ENCODE measurements at places on chromosomes 1 and 21. TPM values are rescaled to one million over a fixed set of nuclear protein-coding genes. Genes with fewer than 3 reads are reported as not detected.

DNA sequence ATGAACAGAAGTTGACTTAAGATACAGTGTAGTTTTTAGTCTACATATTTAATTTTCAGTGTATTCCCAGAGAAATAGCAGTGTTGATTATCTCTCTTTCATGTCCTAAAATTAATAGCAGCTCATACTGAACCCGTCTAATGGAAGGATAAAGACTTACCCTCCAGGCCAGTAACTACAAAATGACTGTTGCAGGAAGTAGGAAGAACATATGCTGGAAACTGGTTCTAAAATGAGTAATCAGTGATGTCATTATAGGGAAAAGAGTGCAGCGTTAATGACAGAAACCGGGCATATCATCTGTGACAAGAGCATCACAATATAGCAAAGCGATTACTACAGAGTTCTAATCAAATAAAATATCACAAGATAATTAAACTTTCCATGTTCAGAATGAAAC, 385.5 kb downstream of the SMYD3 start:
- no peak for DNase-seq

DNA sequence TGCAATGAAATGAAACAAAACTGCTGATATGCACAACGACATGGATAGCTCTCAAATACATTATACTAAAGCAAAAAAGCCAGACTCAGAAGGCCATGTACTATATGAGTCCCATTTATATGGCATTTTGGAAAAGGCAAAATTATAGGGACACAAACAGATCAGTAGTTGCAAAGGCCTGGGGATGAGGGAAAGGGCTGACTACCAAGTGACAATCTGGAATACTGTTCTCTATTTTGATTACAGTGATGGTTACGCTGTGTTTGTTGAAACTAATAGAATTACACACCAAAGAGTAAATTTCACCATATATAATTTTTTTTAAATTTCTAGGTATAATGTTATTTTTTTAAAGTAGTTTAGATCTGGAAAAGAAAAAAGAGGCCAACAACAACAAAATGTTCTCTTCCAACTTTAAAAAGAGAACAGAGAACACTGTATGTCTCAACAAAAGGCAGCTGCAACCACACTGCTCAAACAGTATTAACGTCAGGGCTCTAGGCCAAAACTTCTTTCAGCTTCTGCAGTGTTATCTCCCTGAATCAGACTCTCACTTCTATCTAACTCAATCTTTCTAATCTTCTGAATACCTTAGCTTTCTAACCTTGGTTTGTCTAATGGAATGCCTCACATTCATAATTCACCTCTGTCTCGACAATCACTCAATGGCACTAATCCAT, 75.8 kb downstream of the FOXJ3 start:
- DNase-seq, result no peak

GRCh38 chr1:156402331-156403020, 33.5 kb downstream of the RHBG start:
- no peak for DNase-seq

The JAM2 gene
- total RNA-seq, result 5.9 TPM

DNA sequence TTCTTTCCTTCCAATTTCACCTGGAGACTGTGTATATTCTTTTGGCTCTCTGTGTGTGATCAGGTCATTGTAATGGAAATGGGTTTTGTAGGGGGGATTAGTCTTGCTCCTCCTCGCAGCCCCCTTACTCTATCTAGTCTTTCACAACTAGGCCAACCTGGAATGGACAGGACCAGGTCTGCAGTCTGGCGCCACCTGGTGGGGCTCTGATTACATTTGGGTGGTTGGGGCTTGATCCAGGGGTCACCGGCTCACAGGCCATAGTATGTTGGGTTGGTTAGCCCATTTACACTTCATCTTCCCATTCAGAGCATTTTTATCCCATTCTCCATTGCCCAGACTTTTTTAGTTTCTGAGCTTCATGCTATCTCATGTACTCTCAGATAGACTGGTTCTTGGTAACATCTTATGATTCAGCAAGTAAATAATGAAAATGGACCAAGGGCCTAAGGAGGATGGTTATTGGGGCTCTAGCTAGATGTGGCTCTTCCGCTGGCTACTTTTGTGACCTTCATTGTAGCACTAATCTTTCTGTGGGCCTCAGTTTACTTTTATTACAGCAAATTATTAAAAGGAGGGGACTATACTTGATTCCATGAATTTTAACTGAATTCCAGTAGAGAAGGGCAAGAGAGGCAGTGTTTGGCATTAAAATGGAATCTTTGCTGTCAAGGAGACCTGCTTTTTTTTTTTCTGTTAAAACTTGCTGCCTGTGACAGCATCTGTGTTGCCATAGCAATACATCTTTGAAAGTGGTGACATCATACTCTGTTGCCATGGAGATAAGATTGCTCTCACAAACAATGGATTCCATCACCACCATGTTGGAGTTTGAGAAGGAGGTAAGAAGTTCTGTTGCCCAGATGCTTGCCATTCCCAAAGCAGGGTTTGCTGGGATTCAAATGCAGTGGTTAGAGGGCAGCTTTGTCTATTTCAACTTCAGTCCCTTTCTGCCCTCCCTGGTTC, 150.1 kb downstream of the PLXNA2 start:
- DNase-seq, result no peak

DNA sequence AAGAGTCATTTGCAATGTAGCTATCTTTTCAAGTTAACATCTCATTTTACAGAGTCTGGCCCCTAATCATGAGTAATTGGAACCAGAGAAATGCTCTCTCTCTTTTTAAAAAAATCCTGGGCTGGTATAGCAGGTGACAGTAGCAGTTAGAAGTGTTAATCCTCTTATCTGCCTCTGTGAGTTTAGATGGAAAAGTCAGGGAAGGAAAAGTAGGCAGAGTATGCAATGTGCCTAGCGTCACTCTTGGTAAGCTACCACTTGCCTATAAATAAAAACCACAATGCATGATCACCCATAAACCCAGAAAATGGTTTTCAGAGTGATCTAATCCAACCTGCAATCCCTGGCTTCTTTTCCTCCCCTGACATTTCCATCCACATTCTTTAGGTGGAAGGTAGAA, 43.2 kb downstream of the UTP25 start:
- no peak for DNase-seq

DNA sequence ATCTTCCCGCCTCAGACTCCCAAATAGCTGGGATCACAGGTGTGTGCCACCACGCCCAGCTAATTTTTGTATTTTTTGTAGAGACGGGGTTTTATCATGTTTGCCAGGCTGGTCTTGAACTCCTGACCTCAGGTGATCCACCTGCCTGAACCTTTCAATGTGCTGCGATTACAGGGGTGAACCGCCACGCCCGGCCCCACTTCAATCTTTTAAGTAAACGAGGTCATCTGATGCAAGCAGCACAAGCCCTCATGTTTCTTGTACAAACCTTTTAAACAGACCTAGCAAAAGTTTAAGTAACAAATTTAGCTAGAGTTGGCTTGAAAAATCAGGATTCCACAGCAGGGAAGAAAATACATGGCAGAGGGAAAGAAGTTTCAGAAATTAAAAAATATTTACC, 21.2 kb upstream of the USP1 start:
- DNase-seq, result no peak

DNA sequence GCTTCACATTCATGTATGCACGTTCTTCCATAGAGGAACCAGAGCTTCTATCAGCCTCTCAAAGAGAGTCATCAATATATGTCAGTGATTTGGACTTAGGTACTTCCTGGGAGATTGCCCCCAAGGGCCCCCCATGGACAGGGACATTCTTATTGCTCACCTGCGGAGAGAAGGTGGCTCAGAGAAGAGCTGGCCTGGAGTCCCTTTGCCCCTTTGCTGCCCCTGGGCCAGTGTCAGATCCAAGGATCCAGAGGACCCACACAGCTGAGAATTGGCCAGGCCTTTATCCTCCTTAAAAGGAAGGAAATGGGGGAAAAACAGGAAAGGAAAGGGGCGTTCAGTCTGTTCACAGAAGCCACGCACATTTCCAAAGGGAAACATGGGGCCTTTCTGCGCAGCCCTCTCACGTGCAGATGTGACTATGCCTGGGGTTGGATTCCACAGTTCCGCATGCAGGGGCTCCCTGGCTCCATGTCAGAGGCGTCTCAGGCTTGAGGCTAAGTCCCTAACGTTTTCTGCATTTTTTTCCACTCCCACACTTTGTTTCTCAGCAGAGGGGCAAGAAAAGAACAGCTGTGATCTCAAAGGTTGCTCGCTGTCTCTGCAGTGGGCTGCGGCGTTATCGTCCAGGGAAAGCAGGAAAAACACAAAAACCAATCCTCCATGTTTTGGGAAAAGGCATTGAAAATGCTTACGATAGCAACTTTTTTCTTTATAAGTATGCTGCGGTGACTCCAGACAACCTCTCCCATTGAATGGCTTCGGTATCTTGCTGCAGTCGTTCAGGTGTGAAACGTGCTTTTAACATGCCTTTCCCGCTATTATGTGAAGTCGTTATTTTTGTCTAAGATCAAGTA, 5.9 kb downstream of the C1orf226 start:
- peak; percentile 64 for DNase-seq

The GUCA2B gene
- total RNA-seq, result not detected

GRCh38 chr1:84862810-84863251, 30.2 kb downstream of the LPAR3 start:
- no peak for DNase-seq

- no peak for DNase-seq
These were observed 50.5 kb downstream of the EYA3 start for GRCh38 chr1:28037946-28038345.

The ABCG1 gene
- total RNA-seq, result 16.5 TPM

GRCh38 chr1:101003012-101003650, 22.5 kb downstream of the DPH5 start:
- DNase-seq, result no peak

- DNase-seq, result no peak
These were observed 64.5 kb upstream of the PLPPR5 start for GRCh38 chr1:99069146-99069545.

Measured in osteocyte (in vitro differentiated cells).